ENCODE measurements at places on chromosomes 11 and 22. TPM values are rescaled to one million over a fixed set of nuclear protein-coding genes. Genes with fewer than 3 reads are reported as not detected.

DNA sequence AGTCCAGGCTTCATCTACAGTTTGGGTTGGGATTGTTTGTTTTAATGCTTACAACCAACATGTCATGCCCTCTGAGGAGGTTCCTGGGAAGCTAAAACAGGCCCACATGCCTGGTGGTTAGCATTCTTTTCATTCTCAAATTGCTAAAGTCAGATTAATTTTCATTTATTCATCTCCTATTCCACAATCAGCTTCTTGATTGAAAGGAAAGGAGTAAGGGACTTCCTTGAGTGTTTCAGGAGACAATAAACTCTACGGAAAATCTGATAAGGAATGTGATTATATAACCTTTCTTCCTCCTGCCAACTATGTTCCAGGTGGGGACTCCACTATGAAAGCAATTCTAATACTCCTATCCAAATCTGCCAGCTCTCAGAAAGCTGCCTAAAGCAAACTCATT, 30.8 kb downstream of the MRTFA start:
- no peak for DNase-seq

Gene TBX1
- polyA plus RNA-seq, result not detected

DNA sequence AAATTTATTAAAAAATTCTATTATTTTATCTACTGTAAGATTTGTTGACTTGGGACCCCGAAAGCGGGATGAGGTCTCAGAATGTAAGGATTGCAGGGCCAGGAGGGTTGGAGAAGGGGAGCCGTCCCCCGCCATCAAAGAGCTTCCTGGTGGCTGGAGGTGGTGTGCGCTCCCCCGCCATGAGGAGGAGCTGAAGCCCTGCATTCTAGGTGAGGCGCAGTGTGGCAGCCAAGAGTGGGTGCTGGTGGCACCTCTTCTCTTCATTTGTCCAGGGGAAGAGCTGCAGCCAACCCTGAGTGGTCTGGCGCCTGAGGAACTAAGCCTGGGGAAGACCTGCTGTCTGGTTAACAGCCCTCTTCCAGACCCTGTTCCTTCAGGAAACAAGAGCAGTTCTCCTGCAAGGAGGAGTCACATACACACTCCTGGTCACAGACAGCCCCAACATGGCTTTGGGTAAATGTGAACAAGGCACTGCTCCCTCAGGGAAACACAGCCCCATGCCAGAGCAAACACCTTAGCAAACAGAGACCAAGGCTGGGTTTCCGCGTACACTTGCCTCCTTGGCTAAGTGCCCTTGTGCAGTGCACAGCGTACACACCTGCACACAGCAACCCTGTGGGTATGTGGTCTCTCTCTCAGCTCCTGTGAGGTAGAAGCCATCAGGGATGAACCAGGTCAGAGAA, 17.3 kb downstream of the RTN4RL2 start:
- DNase-seq, result no peak

DNA sequence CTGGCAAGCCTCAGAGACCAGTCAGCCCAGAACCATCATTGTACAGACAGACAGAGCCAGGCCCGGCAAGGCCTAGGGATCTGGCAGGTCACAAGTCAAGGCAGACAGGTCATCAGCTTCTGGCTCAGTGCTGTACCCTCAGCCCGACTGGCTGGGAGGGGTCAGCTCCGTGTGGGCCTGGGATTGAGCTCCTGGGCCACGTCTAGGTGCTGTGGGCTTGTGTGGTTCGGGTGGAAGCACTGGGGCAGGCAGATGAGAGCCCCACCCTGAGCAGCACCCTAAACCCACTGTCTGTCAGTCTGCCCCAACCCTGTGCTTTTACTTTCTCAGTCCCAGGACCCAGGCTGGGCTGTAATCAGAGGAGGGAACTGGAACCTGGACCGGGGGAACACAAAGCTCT, 26.9 kb upstream of the P2RY2 start:
- DNase-seq, result no peak

Gene SMTNL1
- not detected for polyA plus RNA-seq

Gene MUC5B
- polyA plus RNA-seq, result not detected

Gene BID
- 96.4 TPM for polyA plus RNA-seq

DNA sequence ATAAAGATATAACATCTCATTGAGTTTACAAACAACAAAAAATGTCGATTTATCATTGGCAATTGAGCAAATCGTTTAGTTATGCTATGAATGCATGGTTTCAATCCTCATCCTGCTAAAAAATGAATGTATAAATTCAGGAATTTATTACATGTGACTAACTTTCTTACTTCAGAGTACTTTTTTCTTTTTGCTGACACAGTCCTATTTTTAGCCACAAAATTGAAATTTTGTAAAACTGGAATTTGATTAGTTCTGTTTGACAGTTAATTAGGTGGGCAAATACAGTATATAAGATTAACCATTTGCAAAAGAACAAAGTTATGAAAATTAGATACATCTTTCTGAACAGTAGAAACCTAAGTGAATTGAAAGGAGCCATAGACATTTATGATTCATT, 925.0 kb upstream of the CHORDC1 start:
- DNase-seq, result no peak

Gene ADM
- polyA plus RNA-seq, result 569 TPM

DNA sequence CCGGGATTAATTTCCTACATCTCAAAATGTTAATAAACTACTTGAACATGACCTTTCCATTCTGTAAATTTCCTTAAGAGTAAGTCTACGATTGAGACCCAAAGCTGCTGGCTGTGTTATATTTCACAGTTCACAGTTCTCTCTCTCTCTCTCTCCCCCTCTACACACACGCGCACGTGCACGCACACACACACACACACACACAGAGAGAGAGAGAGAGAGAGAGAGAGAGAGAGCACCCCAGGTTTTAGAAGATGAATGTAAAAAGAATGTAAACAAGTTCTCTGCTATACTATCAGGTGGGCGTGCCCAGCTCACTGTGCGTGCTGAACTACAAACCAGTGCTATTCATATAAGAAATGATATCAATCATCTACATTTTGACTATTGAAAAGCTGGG, 3.3 kb downstream of the BDNF start:
- no peak for DNase-seq

DNA sequence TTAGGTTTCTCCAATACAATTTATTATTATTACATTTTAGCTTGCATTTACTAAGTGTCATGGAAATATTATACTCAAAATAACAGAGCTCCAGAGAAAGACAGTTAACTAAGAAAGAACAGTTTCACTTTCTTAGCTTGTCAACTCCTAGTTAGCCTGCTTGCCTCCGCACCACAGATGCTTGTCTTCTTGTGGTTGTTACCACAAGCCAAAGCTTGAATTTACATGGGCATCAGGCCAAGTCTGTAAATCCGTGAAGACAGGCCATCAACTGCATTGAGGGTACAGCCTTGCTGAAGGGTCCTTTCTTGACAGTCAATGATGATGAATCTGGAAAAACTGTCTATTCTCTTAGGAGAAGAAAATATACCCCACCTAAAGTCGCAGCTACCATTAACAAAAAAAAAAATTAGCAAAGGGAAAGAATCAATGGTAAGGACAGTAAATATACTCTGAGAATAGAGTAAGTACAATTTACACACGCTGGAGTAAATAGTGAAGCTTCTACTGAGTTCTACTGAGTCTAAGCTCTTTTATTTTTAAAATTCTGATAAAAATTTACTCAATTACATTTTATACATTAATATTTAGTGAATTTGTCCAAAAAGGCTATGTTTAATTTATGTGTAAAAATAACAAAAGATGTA, 15.6 kb upstream of the DENND5A start:
- DNase-seq, result no peak

DNA sequence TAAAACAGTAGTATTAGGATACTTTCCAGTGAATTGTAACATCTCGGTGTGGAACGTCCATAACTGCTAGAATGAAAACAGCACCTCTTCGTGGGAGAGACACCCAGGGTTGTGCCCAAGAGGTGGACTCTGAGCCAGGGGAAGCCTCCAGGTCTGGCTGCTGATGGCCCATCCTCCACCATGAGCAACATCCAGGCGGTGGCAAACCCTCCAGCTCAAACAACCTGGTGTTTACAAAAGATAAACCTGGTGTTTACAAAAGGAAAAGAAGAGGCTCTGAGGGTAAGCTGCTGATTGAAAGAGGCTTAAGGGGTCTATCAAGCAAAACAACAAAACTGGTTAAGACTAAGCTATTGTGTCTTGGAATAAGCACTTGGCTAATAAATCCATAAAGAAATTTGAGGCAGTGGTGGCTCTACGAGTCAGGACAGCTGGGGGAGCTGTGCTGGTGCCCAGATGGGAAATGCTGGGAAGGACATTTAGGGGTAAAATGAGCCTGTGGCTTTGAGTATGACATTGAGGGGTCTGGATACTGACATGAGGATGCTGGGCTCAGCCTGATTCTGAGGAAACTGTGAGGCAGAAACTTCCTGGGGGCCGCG, 909.0 kb downstream of the BRD1 start:
- DNase-seq, result no peak

Gene RIC3
- polyA plus RNA-seq, result not detected

DNA sequence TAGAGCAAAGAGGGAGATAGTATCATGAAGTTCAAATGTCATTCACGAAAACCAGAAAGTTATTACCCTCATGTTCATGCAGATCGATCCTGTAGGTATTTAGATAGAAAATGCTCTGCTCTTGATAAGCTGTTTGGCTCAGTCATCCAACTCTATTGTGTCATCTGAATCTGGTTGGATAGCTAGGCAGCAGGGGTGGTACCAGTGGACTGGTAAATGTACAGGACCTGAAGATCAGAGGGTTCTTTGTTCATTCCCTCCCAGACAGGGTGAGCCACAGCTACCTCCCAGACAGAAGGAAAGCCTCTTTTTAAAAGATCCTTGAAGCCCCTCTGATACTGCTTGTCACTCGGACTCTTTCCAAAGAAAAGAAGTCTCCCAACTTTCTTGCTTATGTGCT, 29.8 kb upstream of the DRD2 start:
- DNase-seq, result no peak

DNA sequence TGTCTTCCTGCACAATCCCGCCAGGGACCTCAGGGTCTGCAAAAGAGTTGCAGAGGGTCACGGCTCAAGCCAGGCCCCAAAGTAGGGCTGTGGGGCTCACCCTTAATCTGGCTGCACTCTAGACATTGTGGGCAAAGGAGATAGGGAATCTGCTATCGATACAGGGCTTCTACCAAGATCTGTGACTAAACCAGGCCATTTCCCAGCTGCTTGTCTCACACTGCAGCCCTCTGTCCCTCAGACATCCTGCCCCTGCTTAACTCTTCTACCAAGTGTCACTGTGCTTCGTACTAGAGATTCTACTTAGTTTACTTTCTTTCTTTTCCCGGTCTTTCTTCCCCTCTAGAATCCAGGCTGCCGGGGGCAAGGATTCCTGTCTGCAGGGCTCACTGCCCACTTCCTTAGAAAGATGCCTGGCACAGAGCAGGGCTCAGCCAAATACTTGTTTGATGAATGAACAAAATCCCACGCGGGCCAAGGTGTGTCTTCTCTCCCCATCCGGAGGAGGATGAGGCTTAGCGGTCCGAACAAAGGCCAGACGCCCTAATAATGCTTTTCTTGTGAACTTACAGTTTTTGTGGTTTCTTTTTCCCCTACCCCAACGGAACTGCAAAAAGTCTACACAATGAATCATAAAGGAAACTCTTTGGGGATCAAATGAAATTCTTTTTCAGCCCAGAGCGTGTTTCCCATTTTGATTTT, 61.3 kb upstream of the ANO1 start:
- peak; percentile 24 for DNase-seq

- no peak for DNase-seq
Measured at GRCh38 chr11:14261066-14261465, 97.9 kb downstream of the RRAS2 start.

DNA sequence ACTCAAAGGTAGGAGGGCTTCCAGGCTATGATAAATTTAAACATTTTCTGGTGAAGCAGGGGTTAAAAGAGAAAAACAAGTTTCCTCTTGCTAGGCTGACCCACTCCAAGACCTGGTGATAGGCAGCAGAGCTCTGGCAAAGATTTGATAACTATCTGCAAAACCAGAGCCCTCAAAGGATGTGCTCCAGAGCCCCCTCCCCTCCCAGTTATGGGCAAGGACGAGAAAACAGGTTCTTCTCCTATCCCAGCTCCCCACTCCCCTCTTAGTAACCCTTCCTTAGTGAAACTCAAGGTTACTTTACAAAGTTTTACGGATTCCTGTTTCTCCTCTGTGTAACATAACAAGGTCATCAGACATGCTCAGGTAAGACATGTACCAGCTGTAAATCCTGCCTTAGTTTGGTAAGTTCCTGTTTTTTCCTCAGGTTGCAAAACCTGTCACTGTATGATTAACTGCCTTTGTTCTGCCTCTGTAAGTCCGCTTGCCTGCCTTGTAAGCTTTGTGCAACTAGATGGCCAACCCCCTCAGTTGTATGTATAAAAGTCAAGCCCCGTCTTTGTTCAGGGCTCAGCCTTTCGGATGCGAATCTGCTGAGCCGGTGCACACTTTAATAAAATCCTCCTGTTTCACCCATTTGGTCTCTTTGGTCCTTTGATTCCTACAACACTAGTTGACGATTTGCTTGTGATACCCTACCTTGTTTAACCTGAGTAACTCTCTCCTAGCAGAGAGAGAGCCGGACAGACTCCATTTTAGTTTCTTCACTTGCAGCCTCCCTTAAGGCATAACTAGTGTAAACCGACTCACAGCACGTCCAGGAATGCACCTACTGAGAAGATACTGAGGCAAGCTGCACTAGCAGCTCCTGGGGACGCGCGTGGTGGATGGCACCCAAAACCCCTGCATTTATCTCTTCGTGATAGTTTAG, 13.9 kb downstream of the APOBEC3H start:
- no peak for DNase-seq

GRCh38 chr22:24068377-24068680, 57.2 kb downstream of the CABIN1 start:
- no peak for DNase-seq

DNA sequence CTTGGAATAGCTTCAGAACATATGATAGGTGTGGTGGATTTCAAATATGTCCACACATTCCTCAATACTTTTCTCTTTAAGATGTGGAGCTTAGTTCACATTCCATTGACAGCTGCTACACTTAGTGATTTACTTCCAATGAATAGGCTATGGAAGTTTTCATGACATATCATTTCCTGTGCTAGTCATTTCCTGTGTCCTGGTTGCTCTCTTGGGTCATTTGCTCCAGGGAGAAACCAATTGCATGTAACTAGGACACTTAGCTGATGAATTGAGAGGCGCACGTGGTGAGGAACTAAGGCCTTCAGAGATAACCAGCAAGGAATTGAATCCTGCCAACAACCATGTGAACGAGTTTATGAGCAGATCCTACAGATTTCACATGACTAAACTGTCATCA, 120.9 kb downstream of the SLC17A6 start:
- DNase-seq, result no peak

GRCh38 chr22:35436421-35436820, 36.5 kb downstream of the MCM5 start:
- DNase-seq, result no peak

All from BJ (cell line).